ENCODE measurements at places on chromosomes 7 and 10.

DNA sequence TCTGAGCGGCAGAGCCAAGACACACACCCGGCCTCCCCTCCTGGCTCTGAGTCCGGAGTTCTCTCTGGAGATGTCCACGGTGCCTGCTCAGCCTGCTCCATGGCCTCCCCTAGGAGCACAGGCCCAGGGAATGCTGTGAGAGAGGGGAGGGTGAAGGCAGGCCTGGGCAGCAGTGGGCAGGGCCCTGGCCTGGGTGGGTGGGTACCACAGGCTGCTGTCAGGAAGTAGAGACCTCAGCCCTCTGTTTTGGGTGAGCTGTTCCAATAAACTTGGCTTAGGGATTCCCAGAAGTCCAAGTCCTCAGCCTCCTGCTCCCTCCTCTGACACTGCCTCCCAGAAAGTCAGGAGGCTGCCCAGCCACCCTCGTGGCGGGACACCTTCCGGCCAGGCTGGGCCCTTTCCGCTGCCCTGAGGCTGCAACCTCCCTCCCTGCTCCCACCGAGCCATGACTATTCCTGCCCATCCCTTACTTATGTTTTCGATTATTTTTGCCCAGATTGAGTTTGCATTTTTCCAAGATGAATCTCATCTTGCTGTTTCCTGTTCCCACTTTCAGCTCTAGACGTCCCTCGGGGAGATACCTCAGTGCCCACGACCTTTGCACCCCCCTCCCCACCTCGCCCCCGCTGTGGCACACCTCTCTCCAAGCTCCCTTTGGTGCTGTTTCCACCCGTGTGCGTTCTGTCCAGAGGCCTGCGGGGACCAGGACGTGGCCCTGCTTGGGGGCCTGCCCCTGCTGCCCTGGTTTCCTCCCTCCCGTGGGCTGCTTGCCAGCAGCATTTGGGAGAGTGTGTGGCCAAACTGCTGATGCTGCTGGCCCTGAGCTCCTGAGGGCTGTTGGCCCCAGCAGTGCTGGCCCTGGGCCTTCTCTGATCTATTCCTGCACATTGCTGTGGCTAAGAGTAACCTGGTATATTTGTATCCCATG lies 5.8 kb upstream of the POLM start:
- no peak for DNase-seq

DNA sequence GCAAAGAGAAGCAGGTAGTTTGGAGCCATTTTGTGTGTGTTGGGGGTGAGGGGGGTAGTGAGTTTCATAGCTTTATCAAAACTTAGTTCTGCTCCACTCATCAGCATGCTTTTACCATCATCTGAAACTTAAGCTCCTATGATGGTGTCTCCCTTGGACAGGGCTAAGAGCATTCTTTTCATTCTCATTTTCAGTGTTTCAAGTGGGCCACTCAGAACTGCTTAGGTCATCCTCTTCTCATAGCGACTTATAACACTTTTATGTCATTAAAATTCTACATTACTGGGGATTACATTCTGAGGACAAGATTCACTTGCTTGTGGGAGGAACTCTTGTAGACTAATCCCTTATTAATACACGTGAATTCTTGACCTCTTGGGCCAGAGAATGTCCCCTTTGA lies 649.4 kb downstream of the SUGCT start:
- DNase-seq, result no peak

GRCh38 chr7:84916161-84916560 lies 270.7 kb downstream of the SEMA3D start:
- DNase-seq, result no peak

- DNase-seq, result no peak
Observed at GRCh38 chr7:47576031-47576865, 5.7 kb downstream of the TNS3 start.

- no peak for DNase-seq
Observed at GRCh38 chr7:69002416-69002815, 595.9 kb upstream of the AUTS2 start.

DNA sequence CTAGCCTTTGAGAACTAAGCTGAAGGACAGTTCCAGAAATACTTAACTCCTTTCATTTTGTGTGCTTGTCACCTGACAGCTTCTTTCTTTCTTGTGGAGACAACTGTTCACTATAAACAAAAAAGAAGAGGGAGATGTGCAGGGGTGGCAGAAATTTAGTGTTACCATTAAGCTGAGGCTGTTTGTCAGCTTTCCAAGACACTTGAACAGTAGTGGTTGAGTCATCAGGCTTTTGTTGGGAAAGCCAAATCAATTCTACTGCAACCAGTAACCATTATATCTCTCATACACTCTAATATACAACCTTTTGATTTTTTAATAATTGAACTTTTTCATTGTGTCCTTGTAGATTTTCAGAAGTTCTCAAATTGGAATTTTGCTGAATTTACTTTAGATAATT lies 75.3 kb downstream of the POLL start:
- DNase-seq, result no peak

DNA sequence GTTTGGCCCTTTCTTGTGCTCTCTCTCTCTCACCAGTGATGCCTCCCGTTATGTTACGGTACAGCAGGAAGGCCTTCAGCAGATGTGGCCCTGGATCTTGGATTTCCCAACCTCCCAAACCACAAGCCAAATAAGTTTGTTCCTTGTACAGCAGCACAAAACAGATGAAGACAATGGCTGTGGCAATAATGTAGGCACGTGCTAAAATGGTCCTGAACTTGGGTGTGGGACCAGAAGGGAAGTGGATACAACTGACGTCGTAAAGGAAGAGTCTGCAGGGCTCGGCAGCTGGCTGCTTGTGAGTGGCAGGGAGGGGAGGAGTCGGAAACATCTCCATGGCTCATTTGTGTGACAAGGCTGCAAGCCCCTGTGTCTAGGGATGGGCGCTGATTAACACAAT lies 26.8 kb downstream of the PROSER2 start:
- no peak for DNase-seq

DNA sequence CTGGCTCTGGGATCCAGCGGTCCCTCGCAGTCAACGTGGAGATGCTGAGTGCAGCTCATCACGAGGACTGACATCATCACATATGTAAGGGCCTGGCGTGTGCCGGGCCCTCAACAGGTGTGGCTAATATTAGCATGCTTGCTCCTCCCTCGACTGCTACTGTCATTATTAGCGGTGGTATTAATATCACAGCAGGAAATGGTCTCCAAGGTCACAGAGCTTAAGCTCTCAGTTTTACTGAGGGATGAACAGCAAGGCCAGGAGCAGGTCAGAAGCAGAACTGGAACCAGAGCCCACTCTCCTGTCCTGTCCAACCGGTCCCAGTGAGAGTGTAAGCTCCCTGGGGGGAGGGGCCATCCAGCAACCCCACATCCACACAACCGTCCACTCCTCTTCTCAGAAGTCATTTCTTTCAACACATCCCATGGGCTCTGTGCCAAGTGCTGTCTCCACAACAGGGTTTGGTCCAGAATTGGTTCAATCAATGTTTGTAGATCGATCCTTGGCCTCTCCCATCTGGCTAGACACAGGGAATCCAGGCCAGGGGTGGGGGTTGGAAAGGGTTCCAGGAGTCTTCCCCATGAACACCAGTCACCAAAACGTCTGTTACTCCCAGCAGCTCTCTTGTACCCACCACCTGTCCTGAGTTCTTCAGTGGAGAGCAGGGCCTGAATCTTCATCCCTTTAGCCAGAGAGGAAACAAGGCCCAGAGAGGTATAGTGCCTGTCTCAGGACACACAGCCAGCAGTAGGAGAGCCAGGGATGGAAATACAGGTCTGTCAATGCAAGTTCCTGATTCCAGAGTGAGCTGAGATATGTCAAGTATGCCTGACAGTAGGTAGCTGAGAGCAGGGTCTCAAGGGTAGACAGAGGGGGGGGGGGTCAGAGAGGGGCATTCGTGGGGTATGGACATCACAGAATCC lies 45.3 kb upstream of the ZMIZ1 start:
- DNase-seq, result peak; percentile 53

DNA sequence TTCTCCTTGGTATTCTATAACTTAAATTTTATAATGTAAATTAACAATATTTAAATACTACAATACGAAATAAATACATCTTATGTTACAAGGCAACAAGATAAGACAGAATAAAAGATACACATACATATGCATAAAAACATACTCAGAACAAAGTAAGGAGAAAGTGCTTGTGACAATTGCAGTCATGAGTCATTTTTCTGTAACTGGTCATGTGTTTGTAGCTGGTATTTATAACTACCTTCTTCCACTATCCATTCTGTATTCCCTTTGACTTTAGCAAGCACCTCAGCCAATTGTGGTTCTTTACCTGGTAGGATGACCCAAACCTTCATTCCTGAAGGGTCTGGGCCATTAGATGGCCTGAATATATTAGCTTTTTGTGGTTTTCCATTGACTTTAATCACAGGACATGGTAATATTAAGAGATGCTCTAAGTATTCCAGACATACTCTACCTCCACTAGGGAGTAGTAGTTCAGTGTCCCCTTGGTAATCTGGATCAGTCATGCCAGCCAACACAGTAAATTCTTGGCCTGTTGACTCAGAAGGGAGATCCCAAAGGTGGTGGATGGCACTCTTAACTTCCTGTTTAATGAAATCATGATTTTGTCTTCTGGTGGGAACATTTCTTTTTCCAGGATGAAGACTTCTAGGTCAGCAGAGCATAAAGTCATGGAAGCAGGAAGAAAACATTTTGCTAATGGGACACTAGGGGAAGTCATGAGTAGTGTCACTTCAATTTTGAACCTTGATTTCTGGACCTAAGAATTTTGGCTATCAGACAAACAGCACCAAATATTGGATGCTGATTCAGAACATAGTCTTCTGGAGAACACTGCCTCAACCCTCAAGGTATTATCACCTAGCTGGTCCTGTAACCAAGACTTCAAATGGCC lies 733.7 kb upstream of the IGFBP3 start:
- DNase-seq, result no peak

DNA sequence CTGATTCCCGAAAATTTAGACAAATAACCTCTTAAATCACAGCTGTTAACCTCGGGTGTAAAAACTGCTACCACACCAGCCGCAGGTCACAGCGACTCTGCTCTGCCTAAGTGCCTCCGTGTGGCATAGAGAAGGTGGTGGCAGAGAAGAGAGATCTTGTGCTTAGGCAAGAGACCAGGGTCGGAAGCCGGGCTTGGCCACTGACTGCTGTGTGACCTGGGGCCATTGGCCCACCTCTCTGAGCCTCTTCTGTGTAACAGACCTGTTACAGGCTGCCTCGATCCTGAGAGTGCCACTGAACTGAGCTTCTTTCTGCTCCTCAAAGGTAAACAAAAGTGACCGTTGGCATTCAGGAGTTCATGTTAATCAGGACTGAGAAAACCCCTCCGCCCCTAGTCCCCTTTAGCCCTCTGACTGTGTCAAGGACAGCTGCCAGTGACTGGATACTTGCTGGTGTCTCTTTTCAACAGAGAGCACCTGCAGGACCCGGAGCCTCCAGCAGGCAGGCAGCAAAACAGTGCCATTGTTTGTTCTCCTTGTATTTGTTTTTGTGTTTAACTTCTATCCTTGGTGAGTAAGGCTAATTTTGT lies 36.5 kb downstream of the ZMIZ1 start:
- no peak for DNase-seq

- no peak for DNase-seq
Observed at GRCh38 chr10:12287772-12288171, 61.6 kb upstream of the CAMK1D start.

DNA sequence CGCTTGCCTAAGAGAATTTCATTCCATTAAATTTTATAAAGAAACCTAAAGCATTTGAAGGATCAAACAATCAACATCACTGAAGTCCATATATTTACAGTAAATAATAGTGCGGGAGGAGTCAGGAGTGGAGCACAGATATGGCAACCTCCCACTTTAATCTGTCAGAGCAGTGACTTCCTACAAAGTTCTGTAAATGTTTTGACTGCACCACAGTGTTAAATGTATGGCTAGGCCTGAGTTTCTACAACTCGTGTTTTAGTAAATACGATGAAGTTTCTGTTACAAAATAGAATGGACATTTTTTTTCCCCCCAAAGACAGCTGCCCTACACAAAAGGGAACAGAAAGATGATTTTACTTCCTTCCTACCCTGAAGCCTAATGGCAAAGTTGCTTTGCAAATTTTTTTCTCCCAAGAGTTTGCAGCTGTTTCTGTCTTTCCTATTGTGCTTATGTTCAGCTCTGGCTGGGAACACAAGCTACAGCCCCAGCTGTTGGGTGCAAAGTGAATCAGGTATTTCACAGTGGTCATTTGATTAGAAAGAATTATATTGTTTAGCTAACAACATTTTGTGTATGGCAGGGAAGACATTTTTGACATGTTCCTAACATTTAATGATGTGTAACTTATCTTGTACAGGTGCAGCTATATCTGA lies 62.1 kb downstream of the MET start:
- no peak for DNase-seq

- no peak for DNase-seq
Observed at GRCh38 chr7:43081603-43082002, 30.8 kb upstream of the HECW1 start.

DNA sequence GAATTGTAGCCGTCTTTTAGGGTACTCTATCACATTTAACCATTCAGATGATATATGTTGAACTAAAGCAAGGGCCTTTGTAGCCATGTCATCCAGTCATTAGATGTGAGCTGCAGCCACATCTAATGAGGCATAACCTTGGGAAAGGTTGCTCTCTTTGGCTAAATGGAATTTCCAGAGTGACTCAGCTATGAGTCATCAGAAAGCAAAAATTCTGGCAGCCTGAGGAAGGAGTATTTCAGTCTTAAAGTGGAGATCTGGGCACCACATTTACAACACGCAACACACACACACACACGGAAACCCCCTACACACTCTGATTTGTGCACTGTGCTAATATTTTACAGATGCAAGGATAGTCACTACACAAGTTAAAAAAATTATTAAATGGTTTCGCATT lies 176.9 kb upstream of the ZWINT start:
- no peak for DNase-seq

DNA sequence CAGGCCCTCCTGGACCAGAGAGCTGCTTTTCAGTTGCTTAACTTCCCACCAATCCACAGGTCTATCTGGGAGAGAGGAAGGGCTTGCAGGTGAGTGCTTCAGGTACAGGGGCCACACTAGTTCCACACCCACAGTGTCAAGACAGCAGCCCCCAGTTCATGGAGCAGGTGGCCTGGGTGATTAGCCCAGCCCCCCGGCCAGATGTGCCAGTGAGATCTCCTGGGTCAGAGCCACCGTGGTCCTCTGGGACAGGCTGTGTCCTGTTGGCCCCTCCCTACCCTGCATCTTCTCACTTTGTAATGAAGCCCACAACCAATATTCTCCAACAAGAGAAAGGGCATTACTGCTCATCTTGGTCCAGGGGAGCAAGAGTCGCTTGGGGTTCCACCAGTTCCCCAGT lies 30.6 kb downstream of the DRGX start:
- no peak for DNase-seq

Data from GM20000 (cell line).